H9 (cell line): ENCODE measurements at places on chromosomes 2 and 18.

DNA sequence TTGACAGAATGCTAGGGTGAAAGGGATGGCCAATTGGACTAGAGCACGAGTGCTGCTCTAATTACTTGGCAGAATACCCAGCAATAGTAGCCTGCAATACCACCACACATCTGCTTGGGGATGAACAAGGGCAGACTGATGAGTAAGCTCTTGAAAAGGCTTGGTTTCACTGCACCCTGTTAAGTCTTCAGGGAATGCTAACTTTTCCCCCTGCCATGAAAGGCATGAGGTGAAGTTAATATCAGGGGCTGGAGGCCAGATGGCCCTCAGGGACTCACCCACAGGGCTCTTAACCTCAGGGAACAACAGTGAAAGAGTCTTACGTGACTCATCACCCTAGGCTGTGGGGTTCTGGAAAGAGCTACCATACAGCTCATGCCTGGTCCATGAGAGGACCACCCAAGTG lies 51.7 kb upstream of the MYL1 start:
- DNase-seq: no peak
- no peaks in the 10 kb centered on the region for H3K27me3 ChIP-seq
- H3K4me1 ChIP-seq: no peaks in the 10 kb centered on the region; the same call in 1 of the 2 replicates
- H3K4me3 ChIP-seq: no peak overlapping the region
- H3K36me3 ChIP-seq: no peaks in the 10 kb centered on the region; the same call in 2 of the 3 replicates

DNA sequence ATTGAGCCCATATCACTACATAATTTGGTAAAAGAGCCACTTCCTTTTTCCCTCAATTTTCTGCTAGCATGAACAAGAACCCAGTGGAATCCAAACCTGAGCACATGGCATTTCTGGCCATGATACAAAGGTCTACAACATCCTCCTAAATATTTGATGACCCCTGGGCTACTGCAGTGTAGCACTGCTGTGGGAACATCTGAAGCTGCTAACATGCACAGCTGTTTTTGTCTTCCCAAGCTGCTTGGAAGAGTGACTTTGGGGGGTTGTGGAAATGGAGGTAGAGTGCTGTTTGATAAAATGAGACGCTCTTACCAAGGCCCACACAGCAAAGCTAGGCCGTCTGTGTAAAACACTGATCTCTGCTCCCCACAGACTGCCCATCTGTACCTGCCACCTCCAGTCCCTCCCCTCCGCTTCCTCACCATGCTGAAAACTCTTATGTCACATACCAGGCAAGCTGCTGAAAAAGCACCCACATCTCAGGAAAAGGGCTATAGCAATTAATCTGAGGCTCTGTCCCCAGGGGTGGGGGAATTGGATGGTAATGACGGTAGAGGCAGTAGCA lies 197.2 kb upstream of the HNRNPA3 start:
- H3K4me1 ChIP-seq: no peaks in the 10 kb centered on the region
- no peaks in the 10 kb centered on the region for H3K27me3 ChIP-seq
- no peak overlapping the region for H3K4me3 ChIP-seq
- DNase-seq: no peak

DNA sequence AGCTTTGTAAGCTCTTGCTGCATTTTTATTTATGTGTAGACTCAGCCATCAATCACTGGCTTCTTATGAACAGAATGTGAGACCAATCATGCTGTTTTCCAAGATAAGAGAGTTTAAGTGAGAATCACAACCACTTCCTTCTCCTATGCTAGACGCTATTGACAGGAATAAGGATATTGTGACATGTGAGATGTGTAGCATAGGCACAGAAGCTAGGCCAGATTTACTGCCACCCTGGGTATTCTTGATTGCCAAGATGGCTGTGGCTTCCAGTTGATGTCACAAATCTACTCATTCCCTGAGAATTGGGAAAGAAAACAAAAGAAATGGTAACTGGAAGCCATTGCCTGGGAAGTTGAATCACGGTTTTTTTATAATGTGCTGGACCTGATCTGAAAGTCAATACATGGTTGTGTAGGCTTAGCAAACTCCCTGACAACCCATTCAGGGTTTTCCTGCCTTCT lies 49.9 kb downstream of the RAB27B start:
- no peaks in the 10 kb centered on the region for H3K4me1 ChIP-seq
- H3K4me3 ChIP-seq: no peak overlapping the region
- no peak for DNase-seq
- H3K36me3 ChIP-seq: no peaks in the 10 kb centered on the region

DNA sequence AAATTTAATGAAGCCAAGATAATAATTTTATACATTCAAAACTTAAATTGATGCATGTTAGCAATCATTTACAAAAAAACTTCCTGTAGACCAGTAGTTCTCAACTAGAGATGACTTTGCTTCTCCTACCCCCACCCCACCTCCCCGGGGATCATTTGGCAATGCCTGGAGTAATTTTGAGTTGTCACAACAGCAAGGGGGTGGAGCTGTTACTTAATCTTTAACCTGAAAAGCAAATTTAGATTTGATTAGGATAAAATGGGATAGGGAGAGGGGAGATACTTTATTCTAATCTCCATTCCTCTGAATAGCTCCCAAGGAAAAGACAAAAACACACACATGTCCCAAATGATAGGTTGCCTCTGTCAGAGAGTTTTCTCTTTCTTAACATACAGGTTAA lies 4.2 kb downstream of the SLC40A1 start:
- no peak overlapping the region for H3K27ac ChIP-seq
- no peak for DNase-seq
- H3K27me3 ChIP-seq: peaks cover 29% of the 10 kb centered on the region; the same call in 1 of the 2 replicates
- no peak overlapping the region for H3K4me3 ChIP-seq

- H3K4me1 ChIP-seq: peaks cover 6% of the 10 kb centered on the region
- no peak overlapping the region for H3K4me3 ChIP-seq
- H3K36me3 ChIP-seq: peaks cover 28% of the 10 kb centered on the region
- H3K27ac ChIP-seq: no peak overlapping the region
- no peak for DNase-seq
Observed at GRCh38 chr2:36450466-36451196, 95.1 kb downstream of the CRIM1 start.

- H3K4me1 ChIP-seq: no peaks in the 10 kb centered on the region
- H3K27me3 ChIP-seq: no peaks in the 10 kb centered on the region
- H3K36me3 ChIP-seq: peaks cover 12% of the 10 kb centered on the region
- no peak overlapping the region for H3K4me3 ChIP-seq
- no peak overlapping the region for H3K27ac ChIP-seq
- no peak for DNase-seq
Observed at GRCh38 chr2:231152800-231153557, 28.1 kb upstream of the HTR2B start.

- H3K27me3 ChIP-seq: no peaks in the 10 kb centered on the region
- H3K27ac ChIP-seq: no peak overlapping the region
- H3K4me1 ChIP-seq: no peaks in the 10 kb centered on the region
- no peak overlapping the region for H3K4me3 ChIP-seq
- no peak for DNase-seq
- H3K36me3 ChIP-seq: no peaks in the 10 kb centered on the region
Observed at GRCh38 chr18:13290856-13291271, 72.3 kb downstream of the LDLRAD4 start.

GRCh38 chr2:45578056-45578843 lies 32.8 kb downstream of the SRBD1 start:
- H3K4me3 ChIP-seq: no peak overlapping the region
- no peaks in the 10 kb centered on the region for H3K4me1 ChIP-seq
- peak; percentile 33 for DNase-seq
- H3K36me3 ChIP-seq: peaks cover 6% of the 10 kb centered on the region; the same call in 2 of the 3 replicates

- no peaks in the 10 kb centered on the region for H3K27me3 ChIP-seq
- DNase-seq: no peak
- no peak overlapping the region for H3K27ac ChIP-seq
- peaks cover 3% of the 10 kb centered on the region; the same call in 1 of the 2 replicates for H3K36me3 ChIP-seq
- H3K4me3 ChIP-seq: no peak overlapping the region
Observed at GRCh38 chr18:56067214-56067894, 479.4 kb upstream of the TCF4 start.

DNA sequence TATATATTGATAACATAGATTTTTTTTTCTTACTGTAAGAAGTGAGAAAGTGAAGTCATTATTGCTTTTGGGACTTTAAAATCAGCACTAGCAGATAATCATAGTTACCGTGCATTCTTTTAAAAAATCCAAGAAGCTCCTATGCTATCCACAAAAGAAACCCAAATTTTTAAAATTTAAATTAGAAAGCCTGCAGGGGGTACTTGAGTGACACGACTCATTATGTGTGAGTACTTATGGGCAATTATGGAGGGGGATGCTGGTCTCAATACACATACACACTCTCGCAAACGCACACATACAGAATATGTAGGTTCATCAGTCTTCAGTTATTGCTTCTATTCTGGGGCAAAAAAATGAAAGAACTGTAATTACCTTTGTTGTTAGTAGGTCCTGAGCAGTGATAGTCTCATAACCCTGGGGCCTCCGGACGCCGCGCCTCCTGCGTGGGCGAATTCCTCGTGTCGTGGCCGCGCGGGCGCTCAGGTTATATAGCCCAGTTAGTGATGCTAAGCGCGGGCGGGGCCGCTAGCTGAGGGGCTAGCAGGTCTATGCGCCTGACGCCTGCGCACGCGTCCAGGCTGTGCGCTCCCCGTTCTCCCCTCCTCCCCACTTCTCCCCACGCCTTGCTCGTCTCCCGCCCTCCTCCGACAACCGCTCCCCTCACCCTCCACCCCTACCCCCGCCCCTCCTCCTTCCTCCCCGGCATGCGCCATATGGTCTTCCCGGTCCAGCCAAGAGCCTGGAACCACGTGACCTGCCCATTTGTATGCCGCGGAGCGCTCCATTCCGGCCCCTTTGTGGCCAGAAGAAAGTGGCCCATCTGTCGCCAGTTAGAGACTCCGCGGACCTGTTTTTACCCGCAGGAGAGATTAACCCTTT lies at the start of gene NEUROD1:
TSS of gene NEUROD1 (minus strand) at position 463 of the 882 bp plus-strand sequence. CDS start 1,657 bp downstream, outside the sequence.
- H3K27ac ChIP-seq: no peak within 1 kb of the TSS
- no peaks in the 10 kb centered on the region; the same call in 2 of the 3 replicates for H3K36me3 ChIP-seq
- H3K4me3 ChIP-seq: peak within 1 kb of the TSS; percentile 85
- DNase-seq: peak; percentile 94
- H3K4me1 ChIP-seq: peaks cover 6% of the 10 kb centered on the region; the same call in 1 of the 2 replicates
- peaks cover 67% of the 10 kb centered on the region for H3K27me3 ChIP-seq

DNA sequence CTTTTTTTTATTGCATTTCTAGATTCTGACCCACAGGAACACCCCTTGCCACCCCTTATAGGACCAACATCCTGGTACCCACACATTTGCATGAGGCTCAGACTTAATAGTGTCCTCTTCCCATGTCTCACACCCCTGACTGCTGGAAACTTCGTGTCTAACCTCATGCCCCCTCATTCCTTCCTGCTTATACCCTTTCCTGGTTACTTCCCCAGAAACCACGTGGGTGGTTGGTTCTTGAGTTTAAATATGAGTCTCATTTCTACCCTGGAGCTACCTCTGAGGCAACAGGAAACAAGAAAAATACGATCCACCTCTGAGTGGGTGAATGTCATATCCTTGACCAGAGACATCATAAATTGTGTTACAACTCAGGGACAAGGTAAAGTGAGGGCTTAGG lies 1.6 kb downstream of the TNP1 start:
- DNase-seq: no peak
- H3K4me1 ChIP-seq: no peaks in the 10 kb centered on the region
- H3K4me3 ChIP-seq: no peak overlapping the region
- no peak overlapping the region for H3K27ac ChIP-seq

GRCh38 chr2:127067620-127068350 lies 39.2 kb downstream of the BIN1 start:
- H3K4me3 ChIP-seq: no peak overlapping the region
- no peaks in the 10 kb centered on the region; the same call in 1 of the 2 replicates for H3K27me3 ChIP-seq
- no peaks in the 10 kb centered on the region; the same call in 1 of the 2 replicates for H3K4me1 ChIP-seq
